Central memory CD4-positive, alpha-beta T cell (primary cell): ENCODE measurements at places on chromosomes 12 and 14.

- DNase-seq, result no peak
Observed at GRCh38 chr14:102188187-102188586, 48.5 kb downstream of the WDR20 start.

DNA sequence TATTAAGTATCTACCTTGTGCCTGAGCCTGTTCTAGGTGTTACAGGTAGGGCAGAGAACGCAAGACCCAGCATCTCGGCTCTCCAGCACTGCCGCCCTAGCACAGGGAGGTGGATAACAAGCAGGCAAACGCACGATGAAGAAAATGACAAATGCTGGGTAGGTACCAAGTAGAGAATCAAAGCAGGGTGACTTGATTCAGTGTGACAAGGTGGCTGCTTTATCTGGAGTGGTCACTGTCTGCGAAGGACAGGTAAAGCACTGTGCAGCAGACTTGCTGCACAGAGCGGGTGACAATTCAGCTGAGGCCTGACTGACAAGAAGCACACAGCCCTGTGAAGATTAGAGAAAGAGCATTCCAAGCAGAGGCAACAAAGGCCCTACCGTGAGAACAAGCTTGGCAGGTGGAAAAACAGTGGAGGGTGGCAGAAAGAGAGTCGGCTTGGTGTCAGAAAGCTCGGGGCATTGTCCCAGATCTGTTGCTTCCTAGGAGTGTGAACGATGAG lies 12.9 kb downstream of the PRKCH start:
- no peak for DNase-seq

- peak; percentile 24 for DNase-seq
Observed at GRCh38 chr12:9632766-9633165, 25.1 kb upstream of the KLRB1 start.

- DNase-seq, result no peak
Observed at GRCh38 chr14:99681101-99681831, 2.8 kb upstream of the CYP46A1 start.

- peak; percentile 48 for DNase-seq
Observed at GRCh38 chr12:101697197-101697929, at the start of gene CHPT1. Gene CHPT1, plus strand, starts transcription at chr12:101697640. Its CDS starts 222 bp downstream, at chr12:101697862.

- peak; percentile 47 for DNase-seq
Observed at GRCh38 chr14:54881761-54882401, 20.7 kb downstream of the GCH1 start.

DNA sequence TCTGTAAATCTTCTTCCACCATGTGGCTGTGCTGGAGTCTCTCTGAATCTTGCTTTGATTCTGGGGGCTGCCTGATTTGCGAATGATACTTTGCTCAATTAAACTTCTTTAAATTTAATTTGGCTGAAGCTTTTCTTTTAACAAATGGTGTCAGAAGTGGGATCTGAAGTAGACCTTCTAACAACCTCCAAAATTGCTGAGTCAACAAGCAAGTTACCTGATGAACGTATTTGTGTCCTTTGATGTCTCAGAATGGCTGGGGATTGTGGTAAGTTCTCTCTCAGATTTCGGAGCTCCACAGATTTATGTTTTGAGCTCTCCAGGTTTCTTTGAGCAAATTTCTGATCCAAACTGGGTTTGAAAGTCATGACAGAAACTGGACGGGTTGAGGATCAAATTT lies 1.9 kb upstream of the OR4E1 start:
- no peak for DNase-seq

DNA sequence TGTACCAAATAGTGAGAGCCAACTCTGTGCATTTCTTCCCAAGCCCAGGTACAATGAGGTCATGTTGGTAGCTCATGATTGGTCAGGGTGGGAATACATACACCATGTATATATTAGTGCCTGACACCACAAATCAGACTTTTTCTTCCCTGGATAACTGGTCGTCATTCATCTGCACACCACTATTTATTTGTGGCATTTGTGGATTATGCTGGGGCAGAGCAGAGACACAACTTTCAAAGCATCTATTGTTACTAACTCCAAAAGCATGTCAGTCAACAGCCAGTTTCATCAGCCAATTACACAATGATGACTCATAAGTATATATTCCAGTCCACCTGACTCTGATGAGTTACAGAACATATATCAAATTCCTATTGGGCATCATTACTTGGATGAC lies 181.7 kb downstream of the ADAMTS20 start:
- DNase-seq, result no peak

DNA sequence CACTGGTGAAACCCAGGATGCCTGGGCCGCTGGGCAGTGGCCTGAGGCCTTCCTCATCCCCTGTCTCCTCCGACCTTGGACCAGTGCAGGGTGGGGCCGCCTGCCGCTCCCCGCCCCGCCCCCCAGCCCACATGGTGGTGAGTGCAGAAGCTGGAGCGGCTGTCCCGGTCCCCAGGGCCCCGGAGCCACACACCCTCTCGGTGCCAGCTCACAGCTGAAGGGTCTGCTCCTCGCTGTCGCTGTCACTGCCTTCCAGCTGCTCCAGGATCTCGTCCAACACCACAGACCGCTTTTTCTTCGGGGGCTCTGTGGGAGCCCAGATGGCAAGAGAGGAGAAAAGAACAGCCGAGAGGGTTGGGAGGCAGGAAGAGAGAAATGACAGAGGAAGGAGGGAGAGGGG lies 143.1 kb downstream of the RBM19 start:
- no peak for DNase-seq

DNA sequence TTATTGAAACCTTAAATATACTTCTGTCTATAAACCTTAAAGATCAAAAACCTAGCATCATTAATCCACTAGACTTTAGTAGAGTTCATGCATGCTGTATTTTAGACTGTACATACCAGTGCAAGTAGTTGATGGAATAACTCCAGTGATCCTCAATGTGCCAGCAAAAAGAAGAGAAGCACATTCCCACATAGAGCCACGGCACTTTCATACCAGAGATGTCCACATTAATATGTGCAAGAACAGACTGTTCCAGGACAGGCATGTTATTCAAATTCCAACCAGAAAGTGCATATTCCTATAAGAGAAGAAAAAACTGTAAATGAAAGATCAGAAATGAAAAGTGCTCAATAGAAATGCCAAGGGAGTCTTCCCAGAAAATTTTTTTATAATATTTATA lies 55.0 kb downstream of the KDM5A start:
- no peak for DNase-seq

DNA sequence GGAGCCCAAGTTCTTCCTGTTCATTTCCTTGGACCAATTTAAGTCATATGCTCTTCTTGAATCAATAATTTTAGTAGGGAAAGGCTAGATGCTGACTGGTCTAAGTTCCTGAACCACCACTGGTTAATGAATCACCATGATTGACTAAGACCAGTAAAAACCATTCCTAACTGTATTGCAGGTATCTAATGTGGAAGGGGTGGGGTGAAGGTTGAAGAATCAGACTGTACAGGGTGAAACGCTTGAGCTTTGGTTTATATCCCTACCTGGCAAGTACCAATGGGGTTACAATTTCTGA lies 100.1 kb downstream of the DYRK2 start:
- DNase-seq, result no peak

- DNase-seq, result no peak
Observed at GRCh38 chr12:95129115-95129514, 55.7 kb upstream of the NR2C1 start.

GRCh38 chr12:119036878-119037825 lies 55.8 kb downstream of the SRRM4 start:
- no peak for DNase-seq

DNA sequence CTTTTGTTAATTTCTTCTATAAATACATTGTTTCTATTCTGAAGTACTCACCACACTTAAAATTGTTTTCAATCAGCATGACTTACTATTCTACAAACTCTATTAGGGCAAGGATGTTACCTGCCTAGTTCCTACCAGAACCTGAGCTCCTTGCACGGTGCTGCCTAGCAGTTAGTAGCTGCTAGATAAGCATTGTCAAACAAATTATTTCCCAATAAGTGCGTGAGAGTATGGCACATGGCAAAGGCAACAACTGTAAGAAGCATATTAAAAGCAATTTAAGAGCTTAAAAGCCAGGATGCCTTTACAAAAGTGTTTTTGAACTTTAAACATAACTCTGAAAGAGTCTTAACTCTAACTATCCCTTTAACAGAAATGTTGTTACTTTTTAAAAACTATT lies 8.2 kb upstream of the LYZ start:
- no peak for DNase-seq

- DNase-seq, result no peak
Observed at GRCh38 chr12:31476437-31476836, 114.5 kb downstream of the DENND5B start.

DNA sequence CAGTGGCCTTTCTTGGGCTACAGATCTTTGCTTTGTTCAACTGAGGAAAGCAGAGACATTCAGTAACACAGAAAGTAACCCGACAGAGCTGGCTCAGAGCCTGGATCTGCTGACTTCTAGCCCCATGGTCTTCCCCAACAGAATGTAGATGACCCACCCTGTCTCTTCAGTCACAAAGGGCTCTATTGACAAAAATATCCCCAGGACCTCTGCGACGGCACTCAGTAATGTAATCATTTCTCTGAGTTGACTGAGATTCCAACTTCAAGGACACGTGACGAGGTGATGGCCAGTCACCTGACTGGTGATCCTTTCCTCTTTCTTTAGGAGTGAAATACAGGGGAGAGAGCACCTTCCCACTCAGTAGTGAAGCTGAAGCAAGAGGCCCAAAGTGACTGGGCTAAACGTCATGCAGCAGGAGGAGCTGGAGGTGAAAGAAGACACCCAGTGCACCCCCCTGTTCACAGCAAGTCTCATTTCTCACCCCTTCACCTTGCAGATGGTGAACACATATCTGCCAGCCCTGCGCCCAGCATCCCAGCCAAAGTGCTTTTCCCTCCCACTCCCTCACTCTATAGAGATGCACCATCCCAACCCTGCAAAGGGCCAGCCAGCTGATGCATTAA lies 179.2 kb upstream of the EGLN3 start:
- no peak for DNase-seq

- DNase-seq, result no peak
Observed at GRCh38 chr14:63905370-63905769, 52.6 kb downstream of the SYNE2 start.

DNA sequence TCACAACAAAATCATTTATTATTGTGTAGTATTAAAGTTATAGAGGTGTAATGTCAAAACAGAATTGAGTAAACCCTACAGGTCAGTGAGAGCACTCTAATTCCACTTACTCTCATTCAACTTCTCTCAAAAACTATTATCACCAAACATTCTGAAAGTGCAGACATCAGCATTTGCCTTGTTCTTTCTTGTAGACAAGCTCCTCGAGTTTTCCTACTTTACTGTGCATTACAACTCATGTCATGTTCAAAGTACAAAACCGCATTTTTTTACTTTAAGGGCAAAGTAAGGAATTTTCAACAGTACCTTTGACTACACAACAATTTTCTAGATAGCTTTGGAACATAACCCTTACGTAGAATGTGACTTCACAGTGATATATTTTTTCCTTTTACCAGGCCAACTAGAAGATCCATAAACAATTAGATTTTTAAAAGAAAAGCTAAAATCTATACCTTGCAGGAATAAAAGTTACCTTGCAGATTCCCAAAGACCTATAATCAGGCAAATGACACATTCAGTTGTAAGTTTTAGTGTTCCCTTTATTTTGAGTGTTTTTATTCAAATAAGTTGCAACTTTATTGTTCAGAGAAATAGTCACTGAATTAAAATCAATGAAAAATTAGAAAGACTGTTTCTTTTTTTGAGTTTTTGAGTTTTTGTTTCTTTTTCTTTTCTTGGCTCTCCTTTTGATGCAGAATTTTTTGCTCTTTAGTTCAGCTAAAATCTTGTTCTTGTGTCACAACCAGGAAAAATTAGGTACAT lies 12.7 kb upstream of the USP15 start:
- DNase-seq, result no peak

GRCh38 chr12:50314636-50315312 lies 31.5 kb upstream of the LIMA1 start:
- DNase-seq, result no peak

GRCh38 chr12:32049956-32050355 lies 56.7 kb upstream of the BICD1 start:
- no peak for DNase-seq

- DNase-seq, result no peak
Observed at GRCh38 chr12:63888908-63889635, 44.6 kb downstream of the SRGAP1 start.

- no peak for DNase-seq
Observed at GRCh38 chr14:77303417-77304156, 17.1 kb downstream of the POMT2 start.

GRCh38 chr12:17661250-17661649 lies 428.7 kb downstream of the RERGL start:
- DNase-seq, result no peak

DNA sequence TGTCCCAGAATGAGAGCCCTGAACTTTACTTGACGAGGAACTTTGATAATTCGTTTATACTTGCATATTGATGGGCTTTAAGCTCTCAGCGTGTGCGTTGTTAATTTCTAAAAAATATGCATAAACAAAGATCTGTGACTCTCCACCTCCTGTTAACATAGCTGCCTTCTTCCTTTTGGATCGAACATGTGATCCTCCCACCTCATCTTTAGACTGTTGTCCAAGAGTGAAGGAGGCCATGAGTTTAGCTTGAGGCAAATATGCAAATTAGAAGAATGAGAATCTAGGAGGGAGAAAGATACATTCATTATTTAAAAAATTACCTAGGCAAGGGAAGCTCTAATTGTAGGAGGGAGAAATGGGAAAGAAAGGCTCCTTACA lies 617 bp downstream of the TTC8 start:
- DNase-seq, result no peak

GRCh38 chr12:10397296-10397695 lies 7.5 kb upstream of the KLRK1 start:
- DNase-seq, result no peak

- no peak for DNase-seq
Observed at GRCh38 chr14:94462219-94462551, 9.6 kb upstream of the SERPINA11 start.

DNA sequence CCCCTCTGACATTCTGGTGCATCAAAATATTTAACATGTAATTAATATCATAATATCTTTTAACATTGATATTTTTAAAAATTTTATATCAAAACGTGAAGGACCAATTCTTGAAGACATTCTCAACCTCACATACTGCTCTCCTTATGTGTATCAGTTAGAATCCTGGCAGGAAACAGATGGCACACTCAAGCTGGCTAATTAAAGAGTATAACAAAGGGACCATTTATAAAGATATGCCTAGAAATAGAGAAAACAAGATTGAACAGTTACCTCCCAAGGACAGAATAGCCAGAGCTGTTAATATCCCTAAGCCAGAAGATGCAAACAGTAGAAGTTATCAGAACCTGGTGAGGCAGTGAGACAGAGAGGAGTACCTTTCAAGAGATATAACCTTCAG lies 368.7 kb downstream of the NELL2 start:
- no peak for DNase-seq

DNA sequence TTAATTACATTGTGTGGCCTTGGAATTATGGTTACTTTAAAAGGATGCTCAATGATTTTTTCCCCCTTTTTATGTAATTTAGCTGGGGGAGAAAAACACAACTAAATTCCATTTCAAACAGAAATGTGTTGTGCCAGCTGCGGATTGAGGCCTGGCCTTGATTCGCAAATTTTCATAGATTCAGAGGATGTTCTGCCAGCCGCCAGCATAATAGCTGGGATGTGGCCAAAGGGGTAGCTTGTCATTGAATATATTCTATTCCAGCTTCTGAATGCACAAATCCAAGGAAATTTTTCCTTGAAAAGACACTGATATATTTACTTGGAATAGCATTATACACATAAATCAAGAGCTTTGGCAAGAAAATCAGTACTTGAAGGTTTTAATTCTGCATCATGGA lies 43.7 kb downstream of the TRHDE start:
- no peak for DNase-seq

- DNase-seq, result no peak
Observed at GRCh38 chr12:88300931-88301330, 158.8 kb downstream of the TMTC3 start.
